ENCODE measurements at places on chromosomes 3 and 15.
A peak's percentile ranks its signal among the peaks of the same experiment; 100 is the strongest.

GRCh38 chr3:160796813-160797164 lies 40.8 kb downstream of the PPM1L start:
- H3K4me1 ChIP-seq: peaks cover 3% of the 10 kb centered on the region
- H3K27ac ChIP-seq: no peak overlapping the region
- no peak for DNase-seq
- H3K27me3 ChIP-seq: peaks cover 3% of the 10 kb centered on the region
- H3K4me3 ChIP-seq: no peak overlapping the region

GRCh38 chr15:66658855-66659254 lies 43.2 kb upstream of the SMAD6 start:
- H3K27ac ChIP-seq: peak overlapping the region; percentile 40
- H3K36me3 ChIP-seq: no peaks in the 10 kb centered on the region
- no peak for DNase-seq
- peaks cover 3% of the 10 kb centered on the region for H3K27me3 ChIP-seq
- peaks cover 12% of the 10 kb centered on the region for H3K4me1 ChIP-seq
- H3K4me3 ChIP-seq: no peak overlapping the region

DNA sequence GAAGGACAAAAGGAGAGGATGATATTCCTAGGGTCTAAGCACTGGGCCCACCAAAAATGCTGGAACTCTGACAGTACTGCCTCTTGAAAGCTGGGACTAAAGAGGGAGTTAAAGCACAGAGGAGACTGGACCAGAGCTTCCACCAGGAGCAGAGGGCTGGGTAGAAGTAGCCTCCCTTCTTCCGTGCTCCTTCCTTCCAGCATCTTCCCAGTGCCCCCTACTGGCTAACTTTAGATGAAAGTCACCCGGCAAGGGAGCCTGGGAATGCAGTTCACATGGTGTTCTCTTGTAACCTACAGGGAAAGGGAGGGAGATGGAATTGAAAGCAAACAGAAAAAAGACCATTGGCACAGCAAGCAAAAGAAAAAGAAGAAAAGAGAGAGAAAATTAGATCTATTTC lies 106.1 kb upstream of the COL8A1 start:
- no peak overlapping the region for H3K27ac ChIP-seq
- H3K27me3 ChIP-seq: no peaks in the 10 kb centered on the region
- no peaks in the 10 kb centered on the region for H3K4me1 ChIP-seq
- H3K36me3 ChIP-seq: no peaks in the 10 kb centered on the region
- H3K4me3 ChIP-seq: no peak overlapping the region
- no peak for DNase-seq

DNA sequence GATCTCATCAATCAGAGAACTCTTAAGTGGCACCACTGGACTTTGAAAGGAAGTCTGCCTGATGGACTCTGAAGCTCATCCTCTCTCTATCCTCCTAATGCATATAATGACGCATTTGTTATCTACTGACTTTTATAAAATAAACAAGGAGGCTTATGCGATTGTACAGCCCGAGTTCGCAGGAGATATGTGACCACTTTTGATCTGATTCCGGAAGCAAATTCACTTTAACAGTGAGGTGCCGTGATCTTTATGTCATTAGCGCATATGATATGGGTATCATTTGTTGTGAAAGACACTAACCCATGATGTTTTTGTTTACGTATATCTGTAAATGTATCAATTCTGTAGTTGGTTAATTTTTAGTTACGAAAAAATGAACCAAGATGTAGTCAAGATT lies 427 bp upstream of the RNF111 start:
- H3K4me1 ChIP-seq: peaks cover 34% of the 10 kb centered on the region
- peaks cover 18% of the 10 kb centered on the region for H3K36me3 ChIP-seq
- H3K4me3 ChIP-seq: peak overlapping the region; percentile 98
- H3K27me3 ChIP-seq: no peaks in the 10 kb centered on the region
- H3K27ac ChIP-seq: peak overlapping the region; percentile 93

- peaks cover 1% of the 10 kb centered on the region for H3K4me1 ChIP-seq
- no peaks in the 10 kb centered on the region for H3K36me3 ChIP-seq
- DNase-seq: no peak
- H3K27me3 ChIP-seq: peaks cover 55% of the 10 kb centered on the region
Measured at GRCh38 chr3:53491276-53491675, 3.1 kb upstream of the CACNA1D start.

DNA sequence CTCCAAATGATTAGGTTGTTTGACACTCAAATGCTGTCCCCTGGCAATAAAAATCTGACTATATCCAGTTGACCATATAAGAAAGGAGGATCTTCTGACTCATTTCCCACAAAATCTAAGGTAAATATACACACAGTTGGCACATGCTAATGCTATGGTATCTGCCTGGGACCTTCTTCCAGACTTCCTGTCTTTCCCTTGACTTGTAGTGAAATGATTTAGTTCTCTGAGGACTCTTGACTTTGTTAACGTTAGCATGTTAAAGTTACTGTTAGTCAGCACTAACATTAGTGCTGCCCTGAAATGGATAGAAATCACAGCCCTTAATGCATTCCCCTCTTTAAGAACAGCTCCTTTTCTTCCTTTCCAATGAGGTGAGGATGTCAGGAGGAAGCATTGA lies 124.3 kb upstream of the LSAMP start:
- H3K4me3 ChIP-seq: no peak overlapping the region
- H3K27ac ChIP-seq: no peak overlapping the region
- H3K27me3 ChIP-seq: no peaks in the 10 kb centered on the region
- no peaks in the 10 kb centered on the region for H3K36me3 ChIP-seq
- no peaks in the 10 kb centered on the region for H3K4me1 ChIP-seq
- DNase-seq: no peak

GRCh38 chr3:47225310-47225906 lies 57.2 kb downstream of the KIF9 start:
- H3K4me1 ChIP-seq: peaks cover 8% of the 10 kb centered on the region
- no peak for DNase-seq

- DNase-seq: no peak
- H3K27ac ChIP-seq: no peak overlapping the region
- H3K36me3 ChIP-seq: no peaks in the 10 kb centered on the region
- no peak overlapping the region for H3K4me3 ChIP-seq
- H3K27me3 ChIP-seq: no peaks in the 10 kb centered on the region
Measured at GRCh38 chr3:23390446-23390845, 187.3 kb downstream of the UBE2E2 start.

DNA sequence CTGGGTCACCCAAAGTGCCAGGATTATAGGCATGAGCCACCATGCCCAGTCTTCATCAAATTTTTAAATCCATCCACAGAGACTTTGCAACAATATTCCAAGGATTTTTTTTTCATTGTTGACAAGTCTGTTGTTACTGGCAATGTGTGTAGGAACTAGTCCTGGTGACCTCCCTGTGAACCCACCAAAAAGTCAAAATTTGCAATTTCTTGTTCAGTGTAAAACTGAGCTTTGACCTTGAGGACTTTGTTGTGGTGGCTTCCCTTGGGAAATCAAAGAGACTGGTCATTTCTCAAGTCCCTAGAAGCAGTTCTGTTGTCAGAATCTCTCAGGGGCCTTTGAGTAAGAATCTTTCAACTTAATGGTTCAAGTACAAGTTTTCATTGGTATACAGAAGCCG lies 36.9 kb upstream of the COL8A1 start:
- H3K36me3 ChIP-seq: no peaks in the 10 kb centered on the region
- H3K27me3 ChIP-seq: no peaks in the 10 kb centered on the region
- no peak overlapping the region for H3K27ac ChIP-seq
- no peak for DNase-seq
- no peaks in the 10 kb centered on the region for H3K4me1 ChIP-seq

DNA sequence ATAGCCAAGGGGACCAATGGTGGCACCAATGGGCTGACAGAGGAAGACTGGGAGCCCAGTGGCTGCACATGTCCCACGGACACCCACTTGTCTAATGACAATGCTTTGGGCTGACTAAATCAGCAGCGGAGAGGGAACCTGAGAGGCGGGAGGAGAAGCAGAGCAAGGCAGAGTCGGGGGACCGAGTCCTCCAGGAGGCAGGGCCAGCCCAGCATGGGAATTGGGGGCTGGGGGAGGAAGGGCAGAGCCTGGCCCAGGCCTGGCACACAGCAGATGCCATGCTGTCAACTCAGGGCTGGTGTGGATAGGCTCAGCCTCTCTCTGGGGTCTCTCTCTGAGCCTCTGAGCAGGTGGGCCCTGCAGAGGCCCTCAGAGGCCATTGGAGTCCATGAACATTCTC lies 78.4 kb upstream of the KLF13 start:
- DNase-seq: no peak
- no peaks in the 10 kb centered on the region for H3K36me3 ChIP-seq
- H3K27me3 ChIP-seq: peaks cover 16% of the 10 kb centered on the region

- H3K27me3 ChIP-seq: peaks cover 2% of the 10 kb centered on the region
- no peaks in the 10 kb centered on the region for H3K36me3 ChIP-seq
- no peaks in the 10 kb centered on the region for H3K4me1 ChIP-seq
- no peak overlapping the region for H3K4me3 ChIP-seq
- no peak for DNase-seq
Measured at GRCh38 chr15:25613134-25613533, 174.3 kb upstream of the UBE3A start.

DNA sequence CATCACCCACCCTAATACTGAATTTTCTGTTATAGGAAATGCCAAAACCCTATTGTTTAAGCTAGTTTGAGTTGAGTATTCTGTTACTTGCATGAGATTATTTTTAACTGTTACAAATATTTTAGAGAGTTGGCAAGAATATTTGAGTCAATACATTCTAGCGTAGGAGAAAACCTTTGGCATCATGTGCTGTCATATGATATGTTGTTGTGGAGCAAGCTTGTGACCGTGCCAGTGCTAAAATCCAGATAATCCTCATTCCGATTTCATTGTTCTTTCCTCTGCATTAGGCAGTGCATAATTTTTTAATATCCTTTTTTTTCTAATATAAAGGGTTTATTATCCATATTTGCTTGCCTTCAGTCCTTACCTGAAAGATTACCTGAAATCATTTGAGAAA lies 168.0 kb upstream of the GMNC start:
- no peak overlapping the region for H3K27ac ChIP-seq
- no peak overlapping the region for H3K4me3 ChIP-seq
- no peaks in the 10 kb centered on the region for H3K4me1 ChIP-seq
- DNase-seq: no peak
- H3K27me3 ChIP-seq: no peaks in the 10 kb centered on the region
- no peaks in the 10 kb centered on the region for H3K36me3 ChIP-seq

DNA sequence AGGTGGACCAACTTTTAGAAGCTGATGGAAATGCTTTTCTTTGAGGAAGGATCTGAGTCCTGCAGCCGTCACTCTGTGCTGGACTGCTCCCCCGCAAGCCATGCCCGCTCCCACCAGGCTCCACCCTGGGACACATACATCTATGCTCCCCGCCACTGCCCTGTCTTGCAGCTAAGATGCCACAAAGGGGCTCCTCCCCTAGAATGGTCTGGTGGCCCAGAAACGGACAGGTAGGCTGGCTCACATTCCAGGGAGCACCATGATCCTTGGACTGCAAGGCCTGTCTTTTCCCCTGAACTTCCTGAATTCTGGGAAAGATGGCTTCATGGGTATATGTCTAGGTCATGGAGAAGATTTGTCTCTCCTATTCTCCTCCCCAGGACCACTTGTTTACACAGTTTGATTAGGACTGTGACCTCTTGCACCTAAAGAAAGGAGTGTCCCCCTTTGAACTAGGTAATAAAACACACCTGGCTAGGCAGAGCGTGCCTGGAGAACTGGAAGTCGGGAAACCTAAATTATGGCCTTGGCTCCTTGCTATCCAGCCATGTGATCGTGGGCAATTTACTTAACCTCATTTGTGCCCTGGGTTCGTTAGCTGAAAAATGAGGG lies 220.9 kb upstream of the BHLHE40 start:
- peaks cover 74% of the 10 kb centered on the region for H3K36me3 ChIP-seq
- DNase-seq: no peak
- H3K4me1 ChIP-seq: peaks cover 55% of the 10 kb centered on the region
- H3K4me3 ChIP-seq: no peak overlapping the region

GRCh38 chr3:13657660-13658435 lies 108.9 kb downstream of the FBLN2 start:
- DNase-seq: peak; percentile 77
- H3K27ac ChIP-seq: no peak overlapping the region
- no peak overlapping the region for H3K4me3 ChIP-seq
- peaks cover 18% of the 10 kb centered on the region for H3K27me3 ChIP-seq
- H3K36me3 ChIP-seq: no peaks in the 10 kb centered on the region

GRCh38 chr15:65028921-65029735 lies at the start of gene MTFMT:
TSS of gene MTFMT (minus strand) at chr15:65029639. CDS start at chr15:65029613, 26 bp downstream.
- peak; percentile 93 for DNase-seq
- H3K4me3 ChIP-seq: peak within 1 kb of the TSS; percentile 91
- peaks cover 14% of the 10 kb centered on the region for H3K4me1 ChIP-seq
- H3K27me3 ChIP-seq: peaks cover 17% of the 10 kb centered on the region
- H3K36me3 ChIP-seq: no peaks in the 10 kb centered on the region

- no peak for DNase-seq
- no peaks in the 10 kb centered on the region for H3K4me1 ChIP-seq
- H3K27me3 ChIP-seq: no peaks in the 10 kb centered on the region
- no peaks in the 10 kb centered on the region for H3K36me3 ChIP-seq
- no peak overlapping the region for H3K27ac ChIP-seq
Measured at GRCh38 chr15:71337197-71337845, 222.1 kb downstream of the THSD4 start.

GRCh38 chr3:49133226-49133951 lies 539 bp upstream of the LAMB2 start:
- no peaks in the 10 kb centered on the region for H3K36me3 ChIP-seq
- no peak overlapping the region for H3K27ac ChIP-seq
- no peak for DNase-seq
- no peak overlapping the region for H3K4me3 ChIP-seq
- H3K4me1 ChIP-seq: peaks cover 3% of the 10 kb centered on the region

GRCh38 chr15:51334011-51334451 lies 4.4 kb downstream of the CYP19A1 start:
- H3K27me3 ChIP-seq: peaks cover 7% of the 10 kb centered on the region
- no peak overlapping the region for H3K27ac ChIP-seq
- H3K4me3 ChIP-seq: no peak overlapping the region

GRCh38 chr3:142839831-142840230 lies 49.1 kb downstream of the PCOLCE2 start:
- H3K27ac ChIP-seq: no peak overlapping the region
- H3K4me1 ChIP-seq: no peaks in the 10 kb centered on the region
- peaks cover 18% of the 10 kb centered on the region for H3K27me3 ChIP-seq
- no peak for DNase-seq

DNA sequence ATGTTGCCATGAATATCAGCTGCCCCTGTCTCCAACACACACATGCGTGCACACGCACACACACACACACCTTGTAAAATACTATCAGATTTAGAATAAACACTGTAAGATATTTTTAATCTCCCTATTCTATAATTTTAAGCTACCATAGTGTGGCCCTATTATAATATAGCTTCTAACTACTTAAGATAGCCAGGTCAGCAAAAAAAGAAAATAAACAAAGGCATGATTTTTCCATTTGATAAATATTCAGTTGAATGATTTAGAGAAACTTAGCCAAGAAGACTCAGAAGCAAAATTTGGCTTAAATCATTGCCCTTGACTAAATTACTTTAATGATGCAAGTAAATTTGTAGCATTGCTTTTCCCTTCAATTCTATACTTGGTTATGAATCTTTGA lies 162.2 kb downstream of the ALCAM start:
- H3K36me3 ChIP-seq: no peaks in the 10 kb centered on the region
- H3K27ac ChIP-seq: no peak overlapping the region
- no peak overlapping the region for H3K4me3 ChIP-seq
- H3K27me3 ChIP-seq: no peaks in the 10 kb centered on the region

GRCh38 chr3:120341658-120342346 lies 7.4 kb downstream of the LRRC58 start:
- H3K4me3 ChIP-seq: no peak overlapping the region
- no peak for DNase-seq
- peaks cover 29% of the 10 kb centered on the region for H3K4me1 ChIP-seq

- no peaks in the 10 kb centered on the region for H3K36me3 ChIP-seq
- H3K27ac ChIP-seq: no peak overlapping the region
- DNase-seq: no peak
- H3K27me3 ChIP-seq: peaks cover 43% of the 10 kb centered on the region
Measured at GRCh38 chr15:40317580-40317979, 5.9 kb upstream of the INAFM2 start.

GRCh38 chr3:195802261-195802701 lies 9.4 kb downstream of the MUC4 start:
- peak overlapping the region; percentile 93 for H3K27ac ChIP-seq
- H3K4me3 ChIP-seq: peak overlapping the region; percentile 73
- DNase-seq: peak; percentile 49
- peaks cover 2% of the 10 kb centered on the region for H3K27me3 ChIP-seq
